ENCODE measurements at places on chromosomes 7 and 10.
A peak's percentile ranks its signal among the peaks of the same experiment; 100 is the strongest.

GRCh38 chr7:27936768-27937102, 196.8 kb downstream of the TAX1BP1 start:
- no peaks in the 10 kb centered on the region for H3K4me1 ChIP-seq
- H3K27ac ChIP-seq, result no peak overlapping the region
- H3K4me3 ChIP-seq, result no peak overlapping the region
- no peak for DNase-seq
- peaks cover 10% of the 10 kb centered on the region for H3K36me3 ChIP-seq

DNA sequence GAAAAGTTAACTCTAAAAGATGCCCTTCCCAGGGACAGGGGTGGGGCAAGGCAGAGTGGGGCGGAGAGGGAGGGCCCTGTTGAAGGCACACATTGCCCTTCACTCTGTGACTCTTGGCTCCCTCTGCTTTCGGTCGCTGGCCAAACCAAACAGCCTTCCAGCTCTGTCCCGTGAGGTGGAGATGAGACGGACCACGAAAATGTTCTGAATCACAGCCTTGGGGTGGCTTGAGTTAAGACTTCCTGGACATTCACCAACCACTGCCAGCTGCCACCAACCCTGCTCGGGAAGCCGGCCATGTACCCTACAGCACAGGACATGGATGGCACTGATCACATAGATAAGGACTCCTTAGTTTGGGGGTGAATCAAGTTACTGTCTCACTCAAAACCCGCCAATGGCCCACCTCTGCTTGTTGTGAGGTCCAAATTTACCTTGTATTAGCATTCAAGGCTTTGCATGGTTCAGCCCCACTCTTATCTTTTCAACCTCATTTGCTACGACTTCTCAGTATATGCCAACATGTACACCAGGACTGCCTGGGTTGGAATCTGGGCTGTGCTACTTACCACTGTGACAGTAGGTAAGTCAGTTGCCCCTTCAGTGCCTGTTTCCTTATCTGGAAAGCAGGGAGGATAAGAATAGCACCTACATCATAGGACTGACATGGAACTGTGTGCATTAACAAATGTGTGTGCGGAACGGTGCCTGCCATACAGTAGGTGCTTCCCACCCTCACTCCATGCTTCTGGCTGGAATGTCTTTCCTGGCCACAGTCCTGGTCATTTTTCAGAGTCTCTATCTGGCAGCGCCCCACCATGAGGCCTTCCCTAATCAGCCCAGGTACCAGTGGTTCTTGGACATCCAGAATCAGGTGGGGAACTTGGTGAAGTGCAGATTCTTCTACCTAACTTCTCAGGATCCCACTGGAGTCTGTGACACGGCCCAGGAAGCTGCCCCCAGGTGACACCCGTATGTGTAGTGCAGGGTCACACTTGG, 28.0 kb downstream of the ITPRIP start:
- H3K4me3 ChIP-seq, result no peak overlapping the region
- H3K36me3 ChIP-seq, result peaks cover 58% of the 10 kb centered on the region
- H3K4me1 ChIP-seq, result peaks cover 69% of the 10 kb centered on the region

DNA sequence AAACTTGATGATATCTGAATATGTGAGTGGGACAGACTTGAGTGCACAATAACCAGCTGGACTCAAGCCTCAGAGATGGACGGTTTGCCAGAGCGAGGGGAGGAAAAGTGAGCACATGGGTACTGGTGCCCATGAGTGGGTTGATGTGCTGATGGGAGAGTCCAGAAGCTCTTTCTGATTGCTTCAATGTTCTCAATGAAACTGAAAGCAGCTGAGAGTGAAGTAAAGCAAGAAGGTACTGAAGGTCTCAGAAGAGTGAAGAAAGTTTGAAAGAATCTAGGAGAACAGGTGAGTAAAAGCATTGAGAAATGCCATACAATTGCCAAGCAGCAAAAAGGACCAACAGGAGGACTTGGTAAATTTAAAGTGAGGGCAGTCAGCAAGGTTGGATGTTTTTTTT, 28.6 kb downstream of the CTTNBP2 start:
- H3K27ac ChIP-seq, result no peak overlapping the region
- DNase-seq, result no peak
- H3K4me3 ChIP-seq, result no peak overlapping the region
- no peaks in the 10 kb centered on the region for H3K36me3 ChIP-seq
- peaks cover 3% of the 10 kb centered on the region for H3K27me3 ChIP-seq

- H3K27me3 ChIP-seq, result no peaks in the 10 kb centered on the region
- H3K4me1 ChIP-seq, result no peaks in the 10 kb centered on the region
- no peak overlapping the region for H3K4me3 ChIP-seq
- no peaks in the 10 kb centered on the region for H3K36me3 ChIP-seq
- no peak for DNase-seq
Measured at GRCh38 chr10:132113766-132114365, 48.1 kb downstream of the JAKMIP3 start.

- no peak overlapping the region for H3K27ac ChIP-seq
- DNase-seq, result no peak
- H3K4me3 ChIP-seq, result no peak overlapping the region
- H3K36me3 ChIP-seq, result no peaks in the 10 kb centered on the region
- H3K27me3 ChIP-seq, result no peaks in the 10 kb centered on the region
- no peaks in the 10 kb centered on the region for H3K4me1 ChIP-seq
Measured at GRCh38 chr7:83547526-83547925, 101.4 kb downstream of the SEMA3E start.

DNA sequence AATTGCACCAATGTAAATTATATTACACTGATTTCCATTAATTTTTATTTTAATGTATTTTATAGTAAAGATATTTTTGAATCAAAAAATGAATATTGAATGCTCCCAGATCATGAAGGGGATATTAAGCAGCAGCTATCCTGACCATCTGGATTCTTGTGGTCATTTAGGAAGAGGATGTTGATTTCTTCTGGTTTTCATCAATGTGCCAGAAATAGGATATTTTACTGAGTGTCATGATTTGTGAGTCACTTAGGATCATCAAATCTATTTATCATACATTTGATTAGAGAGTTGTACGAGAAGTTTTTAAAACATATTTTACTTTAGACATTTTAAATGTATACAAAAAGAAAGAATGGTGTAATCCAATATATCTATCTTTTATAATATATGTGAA, 366.3 kb upstream of the CHRM2 start:
- H3K4me1 ChIP-seq, result no peaks in the 10 kb centered on the region
- no peak for DNase-seq
- H3K4me3 ChIP-seq, result no peak overlapping the region
- no peaks in the 10 kb centered on the region for H3K27me3 ChIP-seq
- H3K36me3 ChIP-seq, result no peaks in the 10 kb centered on the region
- H3K27ac ChIP-seq, result no peak overlapping the region

DNA sequence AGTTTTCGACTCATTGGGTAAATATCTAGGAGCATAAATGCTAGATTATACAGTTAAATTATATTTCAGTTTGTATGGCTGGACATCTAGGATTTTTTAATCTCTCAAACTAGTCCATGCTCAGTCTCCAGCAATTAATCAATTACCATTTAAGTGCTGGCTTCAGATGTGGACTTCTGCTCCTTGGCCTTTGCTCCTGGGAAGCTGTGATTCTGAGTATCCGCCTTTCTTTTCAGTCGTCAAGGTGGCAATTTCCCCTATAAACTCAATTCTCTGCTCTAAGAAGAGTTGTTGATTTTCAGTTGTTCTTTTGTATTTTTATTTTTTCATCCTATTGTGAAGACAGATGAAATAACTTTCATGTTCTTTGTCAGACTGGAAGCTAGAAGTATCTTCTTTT, 23.7 kb downstream of the TFPI2 start:
- no peak overlapping the region for H3K4me3 ChIP-seq
- H3K36me3 ChIP-seq, result no peaks in the 10 kb centered on the region
- H3K27me3 ChIP-seq, result no peaks in the 10 kb centered on the region
- H3K27ac ChIP-seq, result no peak overlapping the region

DNA sequence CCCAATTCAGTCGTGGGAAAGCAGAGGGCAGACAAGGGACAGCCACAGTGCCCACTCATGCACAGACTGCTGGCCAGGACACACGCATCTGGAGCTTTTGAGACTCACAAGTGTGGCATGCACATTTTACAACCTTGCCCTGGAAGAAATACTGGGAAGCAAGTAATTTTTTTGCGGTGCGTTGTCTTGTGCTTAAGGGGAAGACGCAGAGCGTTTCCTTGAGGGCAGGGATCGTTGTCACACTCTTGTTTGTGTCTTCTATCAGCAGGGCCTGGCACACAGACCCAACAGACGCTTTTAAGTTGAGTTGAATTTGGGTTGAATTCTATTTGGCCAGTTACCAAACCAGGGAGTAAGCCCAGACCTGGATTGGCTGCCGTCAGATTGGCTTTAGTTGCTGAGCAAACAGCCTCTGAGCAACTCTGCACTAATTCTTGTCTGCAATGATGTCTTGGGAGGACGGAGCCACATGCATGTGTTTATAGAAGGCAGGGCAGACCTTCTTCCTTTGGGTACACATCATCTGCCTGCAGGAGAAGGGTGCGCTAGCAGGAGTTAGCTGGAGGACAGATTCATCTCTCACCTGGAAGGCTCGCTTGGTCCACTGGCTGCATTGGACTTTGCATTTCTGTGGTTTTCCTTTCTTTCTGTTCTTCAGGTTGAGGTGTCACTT, 38.4 kb downstream of the IL2RA start:
- no peak overlapping the region for H3K4me3 ChIP-seq
- H3K36me3 ChIP-seq, result peaks cover 98% of the 10 kb centered on the region
- no peaks in the 10 kb centered on the region for H3K27me3 ChIP-seq
- peaks cover 52% of the 10 kb centered on the region for H3K4me1 ChIP-seq
- peak; percentile 23 for DNase-seq

GRCh38 chr7:44353668-44354067, 28.3 kb upstream of the CAMK2B start:
- no peaks in the 10 kb centered on the region for H3K4me1 ChIP-seq
- H3K27ac ChIP-seq, result no peak overlapping the region
- peaks cover 36% of the 10 kb centered on the region for H3K27me3 ChIP-seq
- DNase-seq, result no peak
- H3K4me3 ChIP-seq, result no peak overlapping the region

DNA sequence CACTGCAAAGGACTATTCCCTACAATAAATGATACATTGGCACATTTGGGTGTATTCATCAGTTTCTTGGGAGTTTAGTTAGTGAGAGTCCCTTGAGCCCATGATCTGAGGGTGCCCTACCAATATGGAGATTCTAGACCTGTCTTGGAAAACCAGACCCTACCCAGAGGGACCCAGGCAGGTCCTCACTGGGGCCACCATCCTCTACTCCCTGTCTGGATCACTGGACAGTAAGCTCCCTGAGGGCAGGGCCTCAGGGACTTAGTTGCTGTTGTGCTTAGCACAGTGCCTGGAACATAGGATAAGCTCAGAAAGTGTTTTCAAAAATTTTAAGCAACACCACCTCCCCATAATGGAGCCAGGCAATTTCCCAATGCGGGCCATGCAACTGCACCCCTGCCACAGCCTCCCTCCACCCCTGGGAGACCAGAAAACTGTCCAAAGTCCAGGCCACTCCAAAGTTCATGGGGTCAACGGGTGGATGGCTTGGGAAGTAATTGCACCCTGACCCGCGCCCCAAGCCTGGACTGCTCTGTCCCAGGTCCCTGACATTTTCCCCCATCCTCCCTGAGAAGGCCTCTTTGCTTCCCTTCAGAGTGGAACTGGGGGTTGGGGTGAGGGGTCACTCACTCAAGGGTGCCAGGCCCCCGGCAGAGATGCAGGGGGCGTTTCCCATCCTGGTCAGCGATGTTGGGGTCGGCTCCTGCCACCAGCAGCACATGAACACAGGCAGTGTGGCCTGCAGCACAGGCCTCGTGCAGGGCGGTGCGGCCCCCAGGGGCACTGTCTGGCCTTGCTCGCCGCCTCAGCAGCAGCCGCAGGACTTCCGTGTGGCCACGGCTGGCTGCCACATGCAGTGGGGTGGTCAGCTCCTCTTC, 1.0 kb downstream of the ASB10 start:
- no peaks in the 10 kb centered on the region for H3K36me3 ChIP-seq
- H3K4me3 ChIP-seq, result no peak overlapping the region
- no peak overlapping the region for H3K27ac ChIP-seq
- DNase-seq, result no peak
- H3K27me3 ChIP-seq, result no peaks in the 10 kb centered on the region

- H3K27ac ChIP-seq, result no peak overlapping the region
- no peak for DNase-seq
- no peak overlapping the region for H3K4me3 ChIP-seq
- H3K36me3 ChIP-seq, result no peaks in the 10 kb centered on the region
Measured at GRCh38 chr10:120833222-120833928, 17.8 kb upstream of the WDR11 start.

GRCh38 chr7:35419391-35419755, 165.5 kb upstream of the TBX20 start:
- no peaks in the 10 kb centered on the region for H3K36me3 ChIP-seq
- H3K27me3 ChIP-seq, result peaks cover 14% of the 10 kb centered on the region
- no peak overlapping the region for H3K27ac ChIP-seq
- no peak overlapping the region for H3K4me3 ChIP-seq

DNA sequence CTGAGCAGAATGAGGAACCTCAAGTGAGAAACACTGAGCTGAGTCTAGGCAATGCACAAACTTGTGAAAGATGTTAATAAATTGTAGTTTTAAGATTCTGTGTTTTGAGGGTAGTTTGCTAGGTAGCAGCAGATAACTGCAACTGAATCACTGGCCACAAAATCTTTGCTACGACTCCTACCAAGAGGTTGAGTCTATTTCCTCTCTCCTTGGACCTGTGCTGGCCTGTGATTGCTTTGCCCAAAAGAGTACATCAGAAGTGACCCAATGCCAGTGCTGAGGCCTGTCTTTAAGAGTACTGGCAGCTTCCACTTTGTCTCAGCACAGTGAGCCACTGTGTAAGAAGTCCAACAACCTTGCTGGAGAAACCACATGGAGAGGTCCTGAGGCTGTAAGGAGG, 11.9 kb upstream of the TSPAN13 start:
- peaks cover 10% of the 10 kb centered on the region for H3K4me1 ChIP-seq
- DNase-seq, result no peak
- no peak overlapping the region for H3K27ac ChIP-seq
- H3K27me3 ChIP-seq, result no peaks in the 10 kb centered on the region
